GM20000 (cell line): ENCODE measurements at places on chromosomes 2 and 18.
A peak's percentile ranks its signal among the peaks of the same experiment; 100 is the strongest.

DNA sequence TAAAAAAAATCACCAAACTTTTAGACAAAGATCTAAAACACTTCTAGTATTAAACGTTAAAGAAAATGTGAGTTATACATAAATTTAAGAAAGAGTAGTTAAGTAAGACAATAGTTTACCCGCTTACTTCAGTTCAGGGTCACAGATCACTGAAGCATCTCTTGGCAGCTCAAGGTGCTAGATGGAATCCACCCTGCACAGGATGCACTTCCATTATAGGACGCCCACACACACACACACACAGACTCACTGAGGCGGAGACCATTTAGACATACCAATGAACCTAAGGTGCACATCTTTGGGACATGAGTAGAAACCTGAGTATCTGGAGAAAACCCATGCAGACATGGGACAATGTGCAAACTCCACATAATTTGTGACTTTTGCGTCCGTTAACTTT lies 630.6 kb upstream of the ZNF804A start:
- DNase-seq: no peak

DNA sequence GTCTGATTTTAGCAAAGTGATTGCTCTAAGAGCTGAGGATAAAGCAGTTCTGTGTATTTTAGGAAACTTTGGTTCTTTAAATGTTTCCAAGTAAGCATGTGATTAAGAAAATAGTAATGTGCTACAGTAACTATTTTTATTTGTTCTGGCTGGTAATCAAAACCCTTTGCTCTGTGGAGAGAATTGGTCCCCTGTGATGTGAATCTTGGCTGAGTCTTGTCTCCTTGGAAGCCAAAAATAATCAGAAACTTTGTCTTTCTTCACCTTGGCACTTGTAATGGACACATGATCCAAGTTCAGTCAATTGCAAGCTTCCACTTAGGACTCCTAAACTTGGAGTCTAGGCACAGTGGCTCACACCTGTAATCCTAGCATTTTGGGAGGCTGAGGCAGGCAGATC lies 422.7 kb upstream of the CDH20 start:
- no peak for DNase-seq

GRCh38 chr2:111634995-111635538 lies 248.9 kb downstream of the ANAPC1 start:
- no peak for DNase-seq

GRCh38 chr2:25194576-25195122 lies 26.3 kb upstream of the POMC start:
- no peak for DNase-seq

DNA sequence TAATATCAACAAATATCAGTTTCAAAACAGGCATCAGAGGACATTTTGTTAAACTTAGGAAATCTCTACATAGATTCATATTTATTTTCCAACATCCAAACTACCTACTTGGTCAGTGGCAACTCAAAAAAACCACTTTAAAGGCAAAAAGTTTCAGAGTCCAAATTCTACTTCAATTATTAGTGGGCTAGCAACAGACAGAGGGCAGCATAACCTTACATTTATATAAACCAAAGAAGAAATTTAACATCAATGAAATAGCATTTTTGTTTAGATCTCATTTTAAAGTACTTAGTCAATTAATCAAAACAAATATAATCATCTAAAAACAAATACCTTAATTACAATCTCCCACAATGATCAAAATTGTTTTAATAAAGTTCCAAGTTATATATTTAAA lies 33.3 kb downstream of the RTTN start:
- DNase-seq: no peak

DNA sequence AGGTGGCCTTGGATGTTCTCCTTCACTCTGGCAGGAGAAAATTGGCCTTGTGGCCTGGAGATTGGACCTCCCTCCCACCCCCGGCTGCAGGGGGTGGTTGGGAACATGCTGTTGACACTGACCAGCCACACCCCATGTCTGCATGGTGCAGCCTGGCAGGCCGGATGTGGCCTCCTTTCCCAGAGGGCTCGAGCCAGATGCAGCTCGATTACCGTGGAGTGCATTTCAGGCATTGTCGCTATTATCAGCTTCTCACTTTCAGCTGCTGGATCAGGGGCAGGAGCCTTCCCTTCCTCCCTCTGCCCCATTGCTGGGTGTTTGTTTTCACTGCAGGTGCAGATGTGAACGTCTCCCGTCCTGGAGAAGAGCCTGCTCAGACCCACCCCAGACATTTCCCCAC lies 211.0 kb upstream of the SIX2 start:
- no peak for DNase-seq

- no peak for DNase-seq
Measured at GRCh38 chr2:1614564-1614963, 129.8 kb downstream of the PXDN start.

DNA sequence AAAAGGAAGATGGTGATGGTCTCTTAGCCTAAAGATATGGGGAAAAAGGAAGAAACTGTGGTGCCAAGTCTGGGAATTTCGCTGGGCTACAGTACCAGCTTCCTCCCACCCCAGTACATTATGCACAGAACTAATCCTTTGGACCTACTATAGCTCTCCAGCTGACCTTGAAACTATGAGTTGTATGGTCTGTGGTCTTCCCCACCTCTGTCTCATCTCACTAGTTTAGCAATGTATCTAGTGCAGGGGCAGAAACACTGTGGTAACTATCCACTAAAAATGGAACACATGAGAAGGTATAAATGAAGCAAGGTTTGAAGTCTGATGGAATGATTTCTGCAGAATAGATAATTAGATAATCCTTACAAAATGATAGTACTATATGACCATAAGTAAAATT lies 190.4 kb upstream of the CCDC150 start:
- peak; percentile 21 for DNase-seq

DNA sequence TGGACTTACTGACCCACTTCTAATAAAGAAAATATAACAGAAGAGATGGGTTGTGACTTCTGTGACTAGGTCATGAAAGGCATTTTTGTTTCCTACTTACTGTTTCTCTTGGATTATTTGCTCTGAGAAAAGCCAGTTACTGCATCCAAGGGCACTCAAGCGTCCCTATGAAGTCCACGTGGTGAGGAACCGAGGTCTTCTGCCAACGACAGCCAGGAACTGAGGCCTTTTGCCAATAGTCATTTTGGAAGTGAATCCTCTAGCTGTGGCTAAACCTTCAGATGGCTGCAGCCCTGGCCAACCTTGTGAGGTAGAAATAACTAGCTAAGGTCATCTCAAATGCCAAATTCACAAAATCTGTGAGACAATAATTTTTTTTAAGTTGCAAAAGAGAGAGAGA lies 449.8 kb upstream of the RGPD4 start:
- DNase-seq: no peak

GRCh38 chr2:147759536-147759935 lies 85.3 kb upstream of the ACVR2A start:
- no peak for DNase-seq

DNA sequence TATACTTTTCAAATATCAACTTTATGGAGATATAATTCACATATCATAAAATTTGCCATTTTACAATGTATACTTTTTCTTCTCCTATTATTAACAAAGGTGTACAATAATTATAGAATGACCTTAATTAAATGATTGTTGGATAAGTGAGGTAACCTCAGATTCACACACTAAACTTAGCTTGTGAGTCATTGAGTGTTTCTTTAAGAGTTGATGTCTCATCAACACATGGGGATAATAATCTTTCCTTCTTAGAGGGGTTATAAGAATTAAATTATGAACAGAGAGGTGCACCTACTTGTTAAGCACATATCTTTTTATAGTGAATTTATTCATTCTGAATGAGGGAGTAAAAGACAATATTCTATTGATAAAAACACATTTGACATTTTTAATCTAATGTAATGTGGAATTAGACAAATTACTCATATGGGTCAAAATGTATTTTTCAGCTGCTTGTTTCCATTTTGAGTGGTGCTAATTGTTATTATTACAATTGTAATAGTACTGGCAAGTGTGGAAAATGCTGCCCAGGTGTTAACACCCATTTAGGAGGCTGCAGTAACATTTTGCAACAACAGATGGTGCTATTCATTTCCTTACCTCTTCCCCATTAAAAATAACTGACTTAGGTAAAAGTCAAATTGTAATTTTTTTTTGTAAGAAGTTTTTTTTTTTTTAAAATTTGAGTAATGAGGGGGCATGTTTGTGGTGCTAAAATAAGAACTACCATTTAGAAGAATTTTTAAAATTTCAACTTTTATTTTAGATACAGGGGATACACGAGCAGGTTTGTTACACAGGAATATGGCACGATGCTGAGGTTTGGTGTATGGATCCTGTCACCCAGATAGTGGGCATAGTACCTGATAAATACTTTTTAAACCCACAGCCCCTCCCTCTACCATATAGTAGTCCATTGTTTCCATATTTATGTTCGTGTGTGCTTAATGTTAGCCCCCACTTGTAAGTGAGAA lies 32.1 kb upstream of the DYNAP start:
- peak; percentile 24 for DNase-seq

DNA sequence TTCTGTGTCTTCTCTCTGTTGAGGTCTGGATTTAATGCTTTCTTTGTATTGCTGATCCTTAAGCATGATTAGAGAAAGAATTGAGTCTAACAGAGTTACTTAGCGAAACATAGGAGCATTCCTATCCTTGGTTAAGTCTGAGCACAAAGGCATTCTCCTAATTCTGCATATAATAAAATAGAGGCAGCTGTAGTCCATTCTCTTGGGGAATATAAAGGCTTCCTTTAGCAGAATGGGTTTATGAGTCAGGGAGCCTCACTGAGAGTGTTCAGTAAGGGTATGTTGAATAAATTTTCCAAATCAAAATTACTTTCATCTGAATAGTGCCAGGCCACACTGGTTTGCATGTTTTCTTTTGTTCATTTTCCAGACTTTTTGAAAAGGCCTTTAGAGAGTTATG lies 101.5 kb downstream of the GALNT1 start:
- no peak for DNase-seq

DNA sequence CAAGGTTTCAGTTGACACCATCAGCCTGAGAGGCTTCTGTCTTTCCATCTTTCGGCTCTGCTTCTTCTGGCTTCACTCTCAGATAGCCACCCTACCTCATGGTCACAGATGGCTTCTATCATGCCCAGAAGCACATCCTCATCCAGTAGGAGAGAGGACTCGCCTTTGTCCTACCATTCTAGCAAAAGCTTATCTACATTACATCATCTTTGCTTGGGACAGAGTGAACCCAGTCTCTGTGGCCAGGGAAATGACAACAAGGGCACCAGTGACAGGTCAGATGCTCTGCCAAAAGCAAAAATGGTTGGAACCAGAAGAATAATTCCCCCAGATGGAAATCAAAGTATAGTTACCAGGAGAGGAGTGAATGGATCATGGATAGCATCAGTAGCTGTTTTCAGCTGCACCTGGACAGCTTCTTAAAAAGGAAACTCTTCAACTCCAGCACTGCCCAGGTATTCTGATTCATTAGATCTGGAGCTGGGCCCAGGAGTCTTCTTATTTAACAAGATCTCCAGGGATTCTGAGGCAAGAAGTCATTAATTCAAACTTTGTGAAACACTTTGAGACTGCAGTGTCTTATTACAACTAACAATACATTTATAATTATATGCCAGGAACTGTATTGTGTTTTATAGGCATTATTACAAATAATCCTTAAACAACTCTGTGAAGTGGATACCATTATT lies 257.7 kb upstream of the UBE2E3 start:
- no peak for DNase-seq

DNA sequence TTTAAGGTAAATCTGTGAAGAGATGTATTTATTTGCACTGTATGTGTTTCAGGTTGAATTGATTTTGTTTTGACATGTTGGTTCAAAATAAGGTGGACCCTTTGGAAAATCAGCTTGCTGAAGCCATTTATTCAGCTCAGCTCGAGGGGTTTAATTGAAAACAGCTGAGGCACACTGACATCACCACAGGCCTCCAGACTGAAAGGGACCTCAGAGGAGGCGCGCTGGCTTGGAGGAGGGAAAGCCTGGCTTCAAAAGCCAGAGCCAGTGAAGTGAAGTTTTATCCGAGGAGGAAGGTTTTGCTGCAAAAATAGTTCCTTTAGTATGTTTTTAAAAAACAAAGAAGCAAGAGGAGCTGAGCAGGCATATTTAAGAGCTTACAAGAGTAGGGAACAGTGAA lies 26.9 kb upstream of the DNMT3A start:
- no peak for DNase-seq

GRCh38 chr2:10221976-10222870 lies 80.5 kb upstream of the HPCAL1 start:
- no peak for DNase-seq

GRCh38 chr2:102279391-102279735 lies 32.0 kb upstream of the IL1RL1 start:
- no peak for DNase-seq

- no peak for DNase-seq
Measured at GRCh38 chr2:239846789-239847676, 178.1 kb downstream of the NDUFA10 start.

DNA sequence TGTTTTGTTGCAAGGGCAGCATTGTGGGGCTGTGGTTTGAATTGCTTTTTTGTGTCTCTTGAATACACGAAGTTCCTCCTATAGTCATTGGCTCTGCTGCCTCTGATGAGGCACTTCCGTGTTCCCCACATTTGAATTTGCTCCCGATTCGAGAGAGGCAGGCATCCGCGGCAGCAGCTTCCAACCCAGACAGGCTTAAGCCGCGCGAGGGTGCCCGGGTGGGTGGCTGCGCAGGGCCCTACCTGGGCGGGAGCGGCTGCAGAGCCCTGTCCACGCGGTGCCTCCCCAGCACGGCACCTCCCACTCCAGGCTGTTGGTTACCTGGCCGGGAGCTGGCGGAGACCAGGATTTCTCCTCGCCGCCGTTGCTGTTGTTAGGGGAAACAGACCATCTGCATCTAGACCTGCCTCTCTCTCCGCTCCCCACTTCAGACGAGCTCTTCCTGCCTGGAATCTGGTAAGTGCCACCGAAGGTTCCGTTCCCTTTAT lies 151.3 kb downstream of the NEDD4L start:
- peak; percentile 51 for DNase-seq

DNA sequence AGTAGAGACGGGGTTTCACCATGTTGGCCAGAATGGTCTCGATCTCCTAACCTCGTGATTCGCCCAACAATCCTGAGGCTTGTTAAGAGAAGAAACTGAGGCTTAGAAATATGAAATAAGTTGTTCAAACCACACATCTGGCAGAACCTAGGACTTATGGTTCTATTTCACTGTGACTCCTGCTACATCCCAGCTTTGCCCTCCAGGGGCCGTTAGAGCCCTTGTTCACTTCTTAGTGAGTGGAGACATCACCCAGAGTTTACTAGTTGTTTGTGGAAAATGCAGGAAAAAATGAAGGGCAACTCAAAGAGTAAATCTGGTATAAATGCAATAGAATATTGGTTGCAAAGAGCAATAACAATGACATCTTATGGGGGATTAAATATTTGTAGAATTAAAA lies 43.9 kb downstream of the MARCHF4 start:
- DNase-seq: no peak

GRCh38 chr2:167196461-167197252 lies 308.4 kb downstream of the XIRP2 start:
- DNase-seq: no peak

- peak; percentile 45 for DNase-seq
Measured at GRCh38 chr2:207767461-207768167, 2.1 kb downstream of the FZD5 start.

DNA sequence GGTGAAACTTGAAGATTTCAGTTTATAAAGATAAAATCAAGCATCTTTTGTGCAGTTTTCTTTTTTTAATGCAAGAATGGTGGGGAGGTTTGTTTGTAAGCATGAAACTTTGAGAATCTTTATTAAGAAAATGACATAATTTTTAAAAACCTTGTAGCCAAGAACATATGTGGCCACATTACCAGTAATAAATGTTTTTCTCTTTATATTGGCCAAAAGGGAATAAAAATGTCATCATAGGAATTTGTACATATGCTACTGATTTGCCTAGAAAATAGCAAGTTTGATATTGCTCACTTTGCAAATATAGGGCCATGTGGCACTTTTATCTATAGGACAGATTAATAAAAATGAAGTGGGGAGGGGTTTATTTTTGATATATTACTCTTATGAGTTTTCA lies 25.6 kb downstream of the METTL21A start:
- DNase-seq: no peak
